ENCODE measurements at places on chromosomes 5 and 9.

- no peak for DNase-seq
Observed at GRCh38 chr9:6449086-6449485, 36.1 kb downstream of the UHRF2 start.

GRCh38 chr5:115992848-115993350 is 30.6 kb downstream of the LVRN start:
- no peak for DNase-seq

DNA sequence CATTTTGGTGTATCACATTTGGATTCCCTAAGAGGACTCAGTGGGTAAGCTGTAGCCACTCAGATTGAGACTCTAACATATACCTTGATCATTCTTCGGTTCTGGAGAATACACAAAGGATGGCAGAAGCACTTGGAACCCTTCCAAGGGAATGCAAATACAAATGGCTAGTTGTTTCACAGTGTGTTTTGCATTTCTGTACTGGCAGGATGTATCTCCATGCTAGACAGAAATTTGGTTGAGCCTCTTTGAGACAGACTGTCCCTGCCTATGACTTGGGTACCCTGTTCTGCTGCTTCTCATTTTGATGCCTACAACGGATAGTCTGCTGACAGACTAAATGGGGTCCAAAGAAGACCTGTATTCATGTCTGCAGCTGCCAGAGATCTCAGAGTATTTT is 273.5 kb downstream of the TMEM38B start:
- no peak for DNase-seq

DNA sequence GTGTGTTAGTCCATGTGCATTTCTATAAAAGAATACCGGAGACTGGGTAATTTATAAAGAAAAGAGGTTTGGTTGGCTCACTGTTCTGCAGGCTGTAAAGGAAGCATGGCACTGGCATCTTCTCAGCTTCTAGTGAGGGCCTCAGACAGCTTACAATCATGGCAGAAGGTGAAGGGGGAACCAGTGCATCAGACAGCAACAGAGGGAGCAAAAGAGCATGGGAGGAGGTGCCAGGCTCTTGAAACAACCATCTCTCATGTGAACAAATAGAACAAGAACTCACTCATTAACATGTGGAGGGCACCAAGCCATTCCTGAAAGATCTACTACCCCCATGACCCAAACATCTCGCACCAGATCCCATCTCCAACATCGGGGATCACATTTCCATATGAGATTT is 89.2 kb upstream of the IL33 start:
- DNase-seq = peak; percentile 15

- no peak for DNase-seq
Observed at GRCh38 chr9:70533492-70533891, 119.0 kb upstream of the KLF9 start.
